OCI-LY7 (cell line): ENCODE measurements at places on chromosomes 11 and 22. TPM values are rescaled to one million over a fixed set of nuclear protein-coding genes. Genes with fewer than 3 reads are reported as not detected.

Gene RIC8A
- total RNA-seq: 92.0 and 97.6 TPM in 2 replicates

Gene MAPK8IP2
- total RNA-seq: 1.5 and 2.2 TPM in 2 replicates

Gene CLCF1
- total RNA-seq: 0.34 TPM in 1 of 2 replicates, not detected in the other

Gene CXCR5
- 7.1 and 7.3 TPM in 2 replicates for total RNA-seq

Gene HOATZ
- not detected in 2 replicates for total RNA-seq

Gene ARFIP2
- 44.0 and 49.0 TPM in 2 replicates for total RNA-seq

DNA sequence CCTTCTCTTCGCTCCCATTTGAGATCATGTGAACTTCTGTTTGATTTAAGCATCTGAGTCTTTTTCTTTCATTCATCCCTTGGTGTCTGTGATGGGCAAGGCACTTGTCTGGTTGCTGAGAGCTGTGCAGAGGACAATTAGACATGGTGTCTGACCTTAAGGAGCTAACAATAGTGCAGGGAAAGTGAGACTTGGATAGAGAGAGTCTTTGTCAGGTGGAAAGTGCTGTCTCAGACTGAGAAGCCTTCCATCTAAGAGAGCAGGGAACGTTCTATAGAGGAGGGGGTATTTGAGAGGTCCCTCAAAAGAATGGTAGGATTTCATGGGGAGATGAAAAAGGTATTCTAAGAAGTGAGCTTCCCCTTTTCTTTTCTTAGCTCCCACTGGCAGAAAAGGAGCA is 14.1 kb downstream of the MICAL3 start:
- no peak for DNase-seq

- no peak for DNase-seq
Measured at GRCh38 chr11:58330861-58331260, 28.0 kb downstream of the OR5B17 start.

DNA sequence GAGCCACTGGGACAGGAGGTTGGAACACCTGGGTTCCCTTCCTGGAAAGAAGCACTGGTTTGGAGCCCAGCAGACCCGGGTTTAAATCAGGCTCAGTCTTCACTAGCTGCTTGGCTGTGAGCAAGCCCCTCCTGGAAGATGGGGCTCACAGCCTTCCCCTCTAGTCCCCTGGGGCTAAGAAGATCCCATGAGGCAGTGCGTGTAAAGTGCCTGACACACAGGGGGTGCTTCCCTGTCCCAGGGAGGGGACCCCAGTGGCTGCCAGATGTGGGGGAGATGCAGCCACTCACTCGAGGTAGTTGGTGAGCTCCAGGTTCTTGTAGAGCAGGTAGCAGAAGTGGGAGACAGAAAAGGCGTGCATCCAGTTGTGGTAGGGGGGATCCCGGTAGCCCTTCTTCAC is 93.2 kb downstream of the PDE2A start:
- DNase-seq: no peak

GRCh38 chr11:64723907-64724862 is 1.2 kb upstream of the NRXN2 start:
- no peak for DNase-seq

DNA sequence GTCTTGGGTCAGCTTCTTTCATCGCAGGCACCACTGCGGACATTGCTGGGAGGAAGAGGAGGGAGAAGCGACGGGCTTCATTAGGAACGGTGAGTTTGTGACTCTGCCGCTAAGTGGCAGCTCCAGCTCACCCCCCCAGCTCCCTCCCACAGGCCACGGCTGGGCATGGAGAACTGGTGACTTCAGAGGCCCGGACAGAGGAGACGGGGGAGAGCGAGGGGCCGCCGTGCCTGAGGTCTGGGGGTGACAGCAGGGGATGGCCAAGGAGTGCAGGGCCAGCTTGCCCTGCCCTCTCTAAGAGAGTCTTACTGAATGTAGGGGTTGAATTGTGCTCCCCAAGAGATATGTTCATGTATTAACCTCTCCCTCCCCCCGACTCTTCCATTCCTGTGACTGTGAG is 13.9 kb upstream of the NFAM1 start:
- DNase-seq: no peak

GRCh38 chr11:122645847-122646246 is 9.7 kb upstream of the UBASH3B start:
- DNase-seq: no peak

- DNase-seq: no peak
Measured at GRCh38 chr22:25051073-25051472, 98.6 kb downstream of the KIAA1671 start.

- no peak for DNase-seq
Measured at GRCh38 chr11:56659755-56660154, 3.7 kb upstream of the OR5AR1 start.

DNA sequence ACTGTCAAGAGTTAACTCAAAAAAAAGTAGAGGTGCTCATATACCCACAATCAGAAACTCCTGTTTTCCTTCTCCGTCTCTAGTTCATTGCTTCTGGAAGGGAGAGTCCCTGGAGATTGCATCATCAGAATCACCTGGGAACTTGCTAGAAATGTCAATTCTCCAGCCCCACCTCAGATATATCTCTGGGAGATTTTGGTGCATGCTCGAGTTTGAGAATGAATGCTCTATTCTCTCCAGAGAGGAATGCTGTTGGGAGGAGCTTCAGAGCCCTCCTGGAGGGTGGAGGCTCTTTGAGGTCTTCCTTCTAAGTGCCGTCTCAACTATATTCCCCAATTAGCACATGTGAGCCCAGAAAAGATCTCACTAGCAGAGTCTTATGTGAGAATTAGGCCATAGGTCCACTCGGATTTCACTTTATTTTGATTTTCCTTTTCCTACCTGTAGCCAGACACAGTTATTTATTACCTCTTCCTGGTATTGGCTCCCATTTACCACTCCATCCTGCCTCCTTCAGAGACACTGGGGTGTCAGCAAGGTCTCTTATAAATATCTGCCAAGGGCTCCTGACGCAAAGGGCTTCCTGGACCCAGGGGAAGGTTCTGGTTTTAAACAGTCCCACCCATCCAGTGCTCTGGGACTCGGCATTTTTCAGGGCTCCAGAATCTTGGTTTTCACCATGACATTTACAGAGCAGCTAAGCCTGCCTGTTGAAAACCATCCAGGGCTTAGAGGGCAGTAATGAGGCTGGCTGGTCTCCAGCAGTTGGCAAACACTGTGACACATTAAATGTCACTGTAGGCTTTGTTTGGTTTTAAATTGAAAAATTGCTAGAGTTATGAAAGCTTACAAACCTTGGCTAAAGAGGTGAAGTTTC is 136.2 kb downstream of the CD44 start:
- no peak for DNase-seq

DNA sequence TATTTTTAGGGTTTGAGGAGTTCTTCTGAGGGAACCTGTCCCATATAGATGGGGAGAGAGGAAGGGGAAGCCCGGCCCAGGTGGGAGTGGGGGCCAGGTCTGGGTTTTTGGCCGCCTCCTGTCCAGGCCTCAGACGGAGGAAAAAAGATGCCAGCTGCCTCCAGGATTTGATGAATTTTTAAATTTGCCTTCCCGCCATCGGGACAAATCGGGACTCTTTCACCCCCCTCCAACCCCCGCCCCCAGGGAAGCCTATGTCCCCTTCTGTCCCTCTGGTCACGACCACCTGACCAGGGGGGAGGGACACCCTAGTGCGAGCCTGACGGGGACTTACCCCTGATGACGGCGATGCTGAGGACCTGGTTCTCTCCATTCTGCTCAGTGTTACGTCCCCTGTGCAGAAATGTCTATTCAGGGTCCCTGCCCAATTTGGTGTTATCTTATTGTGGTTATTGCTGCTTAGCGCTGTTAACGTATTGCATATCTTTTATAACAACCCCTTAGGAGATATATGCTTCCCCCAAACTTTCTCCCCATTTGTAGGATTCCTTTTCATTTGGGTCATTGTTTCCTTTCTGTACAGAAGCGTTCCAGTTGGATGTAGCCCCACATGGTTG is 115.9 kb upstream of the GRK3 start:
- peak; percentile 21 for DNase-seq

GRCh38 chr11:44474702-44475101 is 90.8 kb upstream of the CD82 start:
- DNase-seq: no peak

- no peak for DNase-seq
Measured at GRCh38 chr11:95067841-95068219, 1.1 kb downstream of the SRSF8 start.

- DNase-seq: no peak
Measured at GRCh38 chr11:75814363-75814676, 690 bp upstream of the UVRAG start.

GRCh38 chr11:6468712-6469495 is 4.8 kb downstream of the TRIM3 start:
- peak; percentile 52 for DNase-seq

DNA sequence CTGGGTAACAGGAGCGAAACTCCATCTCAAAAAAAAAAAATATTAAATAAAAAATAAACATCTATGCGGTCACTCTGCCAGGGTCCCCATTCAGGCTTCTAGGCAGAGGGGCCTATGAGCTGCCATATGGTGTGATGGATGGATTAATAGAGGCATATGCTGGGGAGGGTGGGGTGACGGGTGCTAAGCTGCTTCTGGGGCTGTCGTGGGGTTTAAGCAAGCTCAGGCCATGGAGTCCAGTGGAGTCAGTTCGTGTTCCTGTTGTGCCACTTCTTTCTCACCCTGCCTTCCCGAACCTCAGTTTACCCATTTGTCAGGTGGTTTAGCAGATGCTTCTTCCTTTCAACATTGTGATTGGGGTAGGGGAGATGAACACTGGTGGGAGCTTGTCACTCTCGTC is 9.0 kb upstream of the GRAMD4 start:
- DNase-seq: no peak

- no peak for DNase-seq
Measured at GRCh38 chr11:15114501-15115475, at the start of gene INSC. INSC (plus strand) TSS chr11:15114923; CDS start chr11:15149175, 34,252 bp downstream.

DNA sequence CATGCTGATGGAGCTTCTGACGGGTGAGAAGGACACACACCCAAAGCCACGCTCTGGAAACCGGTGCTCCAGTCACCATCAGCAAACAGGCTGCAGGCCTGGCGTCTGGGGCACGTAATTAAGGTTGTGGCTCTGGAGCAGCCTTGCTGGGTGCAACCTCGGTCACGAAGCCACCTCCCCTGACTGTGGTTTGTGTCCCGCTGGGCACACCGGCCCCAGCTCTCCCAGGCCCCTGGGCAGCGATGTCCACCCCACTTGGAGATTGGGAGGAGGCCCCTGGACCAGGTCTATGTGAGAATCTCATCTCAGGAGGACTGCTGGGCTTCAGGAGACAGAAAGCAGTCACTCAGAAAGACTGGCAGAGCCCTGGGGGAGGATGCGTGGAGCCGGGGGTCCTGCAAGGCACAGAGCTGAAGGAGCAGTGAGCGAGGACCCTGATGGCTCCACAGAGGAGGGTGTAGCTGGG is 631.6 kb downstream of the BRD1 start:
- no peak for DNase-seq

DNA sequence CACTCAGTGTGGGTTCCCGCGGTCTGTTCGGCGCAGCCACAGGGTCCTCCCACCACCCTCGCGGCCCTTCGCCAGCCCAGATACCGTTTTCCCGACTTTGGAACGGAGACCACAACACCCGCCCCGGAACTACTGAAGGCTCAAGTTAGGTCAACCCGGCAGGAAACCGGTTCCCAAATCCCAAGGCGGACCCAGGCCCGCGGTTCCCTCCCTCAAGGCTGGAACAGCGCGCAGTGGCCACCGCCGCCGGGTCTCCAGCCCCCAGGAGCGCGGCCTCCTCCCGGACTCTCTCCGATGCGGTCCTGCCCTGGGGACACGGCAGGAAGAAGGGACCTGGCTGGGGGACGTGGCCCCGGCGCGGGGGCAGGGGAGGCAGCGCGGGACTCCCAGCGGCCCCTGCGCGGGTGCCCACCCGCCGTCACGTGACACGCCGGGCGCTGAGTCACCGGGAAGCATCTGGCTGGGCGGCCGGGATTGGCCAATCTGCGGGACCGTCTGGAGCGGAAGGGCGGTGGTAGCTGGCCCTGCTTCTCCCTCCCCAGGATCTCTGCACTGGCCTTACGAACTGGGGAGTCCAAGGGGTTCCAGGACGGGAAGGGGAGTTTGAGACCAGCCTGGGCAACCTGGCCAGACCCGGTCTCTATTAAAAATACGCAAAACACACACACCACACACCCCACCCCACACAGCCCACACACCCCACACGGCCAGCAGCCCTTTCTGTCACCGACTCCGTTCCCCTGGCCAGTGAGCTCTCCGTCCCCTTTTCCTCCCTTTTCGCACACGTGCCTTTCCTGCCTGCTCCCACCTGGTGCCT is 21.5 kb upstream of the MALAT1 start:
- peak; percentile 90 for DNase-seq

DNA sequence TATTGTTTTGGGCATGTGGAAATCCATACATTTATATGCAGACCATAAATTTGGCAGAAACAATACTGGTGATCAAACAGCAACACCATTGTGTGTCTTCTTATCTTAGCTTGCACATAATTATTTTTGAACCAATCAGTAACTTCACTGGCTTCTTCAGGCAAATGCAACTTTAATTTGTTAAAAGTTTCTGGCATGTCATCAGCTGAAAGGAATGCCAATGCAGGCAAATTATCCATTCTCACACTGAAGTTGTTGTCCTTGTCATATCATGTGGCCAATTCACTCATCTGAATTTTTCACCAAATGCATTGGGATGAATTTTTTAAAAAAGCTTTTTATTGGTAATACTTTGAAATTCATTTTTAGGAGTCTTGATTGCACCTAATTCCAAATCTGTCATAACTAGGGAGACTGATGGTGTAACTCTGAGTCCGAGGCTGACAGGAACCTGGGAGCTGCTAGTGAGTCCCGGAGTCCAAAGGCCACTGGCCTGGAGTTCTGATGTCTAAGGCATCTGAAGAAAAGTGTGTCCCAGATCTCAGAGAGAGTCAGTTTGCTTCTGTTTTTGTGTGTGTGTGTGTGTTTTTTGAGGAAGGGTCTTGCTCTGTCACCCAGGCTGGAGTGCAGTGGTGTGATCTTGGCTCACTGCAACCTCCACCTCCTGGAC is 17.4 kb upstream of the OR10V1 start:
- no peak for DNase-seq

DNA sequence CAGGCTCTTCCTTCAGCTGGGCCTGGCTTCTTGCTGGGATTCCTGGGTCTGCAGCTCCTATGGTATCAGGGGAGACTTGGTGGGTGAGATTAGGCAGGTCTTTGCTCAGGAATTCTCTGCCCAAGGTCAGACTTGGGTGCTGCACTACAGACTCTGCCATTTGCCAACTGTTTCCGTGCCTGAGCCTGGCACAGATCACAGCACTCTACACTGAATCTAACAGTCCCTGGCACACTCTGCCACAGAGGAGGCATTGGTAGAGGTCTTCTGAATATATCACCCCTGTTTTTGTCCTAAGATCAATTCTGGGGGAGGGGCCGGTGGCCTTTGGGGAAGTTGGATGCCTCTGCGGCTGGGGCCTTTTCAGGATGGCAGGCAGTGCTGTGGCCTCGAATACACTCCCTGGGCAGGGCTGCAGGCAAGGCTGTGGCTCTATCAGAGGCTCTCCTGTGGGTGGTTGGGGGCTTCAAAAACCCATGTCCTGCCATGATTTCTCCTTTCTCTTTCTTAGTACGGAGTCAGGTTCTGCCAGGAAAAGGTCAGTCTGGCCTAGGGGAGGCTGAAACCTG is 115.0 kb upstream of the NARS2 start:
- DNase-seq: no peak

DNA sequence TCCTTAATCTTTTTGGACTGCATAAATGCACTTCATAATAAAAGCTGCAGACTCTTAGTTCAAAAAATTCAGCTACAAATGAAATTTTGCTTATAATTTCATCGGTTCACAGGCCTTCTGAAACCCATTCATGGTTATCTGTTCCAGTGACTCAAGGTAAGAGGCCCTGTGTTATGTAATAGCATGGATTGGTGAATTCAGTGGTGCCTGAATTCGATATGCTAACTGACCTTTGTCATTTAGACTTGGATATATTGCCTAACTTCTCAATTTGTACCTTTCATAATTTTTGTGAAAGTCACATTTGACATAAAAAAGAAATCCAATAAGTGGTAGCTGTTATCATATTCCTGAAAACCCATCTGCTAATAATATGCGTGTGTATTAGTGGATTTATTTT is 349.9 kb upstream of the KIRREL3 start:
- no peak for DNase-seq
